Lung microvascular endothelial cell (primary cell): ENCODE measurements at places on chromosomes 5 and 9.

- DNase-seq, result no peak
Observed at GRCh38 chr9:8206720-8207119, 407.1 kb upstream of the DMAC1 start.

DNA sequence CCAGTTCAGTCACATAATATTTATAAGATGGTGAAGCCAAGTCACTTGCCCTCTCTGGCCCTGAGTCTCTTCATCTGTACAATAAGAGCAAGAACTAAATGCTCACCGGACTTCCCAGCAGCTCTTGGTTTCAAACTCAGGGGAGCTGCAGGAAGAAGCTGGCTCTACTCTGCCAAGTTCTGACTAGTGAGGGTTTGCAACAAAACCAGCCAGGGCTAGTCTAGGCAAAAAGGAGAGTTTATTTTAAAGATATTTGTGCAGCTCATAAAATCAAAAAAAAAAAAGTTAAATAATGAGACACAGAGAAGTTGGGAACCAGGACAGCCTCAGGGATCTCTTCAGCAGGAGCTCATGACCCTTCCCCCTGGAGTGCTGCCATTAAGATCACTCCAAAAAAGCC is 107.3 kb downstream of the DOCK2 start:
- no peak for DNase-seq

- DNase-seq, result no peak
Observed at GRCh38 chr5:83066548-83067110, 10.6 kb downstream of the TMEM167A start.

DNA sequence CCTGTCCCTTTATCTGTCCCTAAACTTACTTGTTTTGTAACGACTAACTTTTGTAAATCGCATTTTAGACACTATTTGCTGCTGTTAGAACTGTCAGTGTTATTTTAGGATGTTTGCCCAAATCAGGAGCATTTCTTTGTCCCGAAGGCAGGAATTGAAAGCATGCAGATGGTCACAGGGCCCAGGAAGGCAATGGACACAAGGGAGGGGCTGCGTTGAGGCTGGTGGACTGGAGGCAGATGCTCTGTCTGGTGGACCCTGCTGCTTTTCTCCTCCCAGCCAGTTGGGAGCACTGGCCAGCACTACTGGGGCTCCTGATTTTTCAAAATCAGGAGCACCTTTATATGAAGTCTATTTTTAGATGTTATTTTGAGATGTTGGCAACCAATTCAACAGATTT is 31.7 kb downstream of the DOCK2 start:
- DNase-seq, result peak; percentile 35

DNA sequence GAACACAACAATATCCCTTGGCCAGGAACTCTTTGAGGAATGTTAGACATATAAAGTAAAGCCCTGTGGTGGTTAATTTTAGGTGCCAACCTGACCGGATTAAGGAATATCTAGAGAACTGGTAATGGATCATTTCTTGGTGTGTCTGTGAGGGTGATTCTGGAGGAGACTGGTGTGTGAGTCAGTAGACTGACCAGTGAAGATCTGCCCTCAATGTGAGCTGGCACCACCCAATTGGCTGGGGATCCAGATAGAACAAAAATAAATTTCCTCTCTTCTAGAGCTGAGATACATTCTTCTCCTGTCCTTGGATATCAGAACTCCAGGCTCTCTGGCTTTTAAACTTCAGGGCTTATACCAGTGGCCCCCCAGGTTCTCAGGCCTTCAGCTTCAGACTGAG is 56.2 kb upstream of the TNPO1 start:
- no peak for DNase-seq

- DNase-seq, result peak; percentile 70
Observed at GRCh38 chr9:14383294-14383693, 69.4 kb upstream of the NFIB start.

- DNase-seq, result no peak
Observed at GRCh38 chr5:172622091-172623046, 18.7 kb upstream of the NEURL1B start.

- DNase-seq, result no peak
Observed at GRCh38 chr5:79716839-79717238, 27.2 kb downstream of the CMYA5 start.

DNA sequence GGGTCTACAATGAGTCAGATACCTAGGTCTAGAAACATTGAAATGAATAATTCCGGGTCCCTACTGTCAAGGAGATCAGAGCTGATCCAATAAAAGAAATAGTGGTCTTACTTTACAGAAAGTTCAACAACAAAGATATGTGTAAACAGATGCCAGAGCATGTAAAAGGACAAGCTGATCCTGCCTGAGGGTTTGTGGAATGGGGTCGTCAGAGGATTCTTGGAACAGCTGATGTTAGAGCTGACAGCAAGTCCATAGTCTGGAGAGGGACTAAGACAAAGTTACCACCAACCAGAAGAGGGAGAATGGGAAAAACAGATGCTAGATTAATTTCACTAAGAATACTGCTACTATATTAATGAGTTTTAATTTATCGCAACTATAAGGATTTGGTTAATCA is 71.5 kb downstream of the FREM1 start:
- DNase-seq, result no peak

GRCh38 chr9:124877021-124877782 is 15.3 kb downstream of the ARPC5L start:
- DNase-seq, result no peak

GRCh38 chr9:126366366-126367011 is 39.9 kb downstream of the MVB12B start:
- no peak for DNase-seq

GRCh38 chr5:102511666-102512065 is 12.9 kb upstream of the SLCO6A1 start:
- DNase-seq, result peak; percentile 36

GRCh38 chr5:51685419-51685818 is 302.2 kb downstream of the ISL1 start:
- DNase-seq, result no peak

- DNase-seq, result no peak
Observed at GRCh38 chr5:79850941-79851340, 140.1 kb downstream of the MTX3 start.

GRCh38 chr5:78237911-78238310 is 56.6 kb downstream of the AP3B1 start:
- DNase-seq, result no peak

DNA sequence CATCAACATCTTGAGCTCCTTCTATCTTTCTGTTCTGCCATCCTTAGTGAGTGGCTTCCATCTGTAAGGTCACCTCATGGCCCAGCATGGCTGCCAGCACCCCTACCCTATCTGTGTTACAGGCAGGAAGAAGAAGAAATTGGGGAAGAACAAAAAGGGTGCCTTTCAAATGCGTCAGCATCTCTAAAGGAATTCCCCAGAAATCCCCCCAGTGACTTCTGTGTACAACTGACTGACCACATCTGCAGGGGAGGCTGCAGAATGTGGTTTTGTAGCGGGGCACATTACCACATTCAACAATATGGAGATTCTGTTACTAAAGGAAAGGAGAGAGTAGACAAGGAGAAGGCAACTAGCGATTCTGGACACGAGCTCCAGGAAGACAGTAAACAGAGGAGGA is 40.1 kb downstream of the ALG2 start:
- no peak for DNase-seq

- no peak for DNase-seq
Observed at GRCh38 chr9:133275105-133276000, at the start of gene ABO. Gene ABO, minus strand, starts transcription at chr9:133275201.

DNA sequence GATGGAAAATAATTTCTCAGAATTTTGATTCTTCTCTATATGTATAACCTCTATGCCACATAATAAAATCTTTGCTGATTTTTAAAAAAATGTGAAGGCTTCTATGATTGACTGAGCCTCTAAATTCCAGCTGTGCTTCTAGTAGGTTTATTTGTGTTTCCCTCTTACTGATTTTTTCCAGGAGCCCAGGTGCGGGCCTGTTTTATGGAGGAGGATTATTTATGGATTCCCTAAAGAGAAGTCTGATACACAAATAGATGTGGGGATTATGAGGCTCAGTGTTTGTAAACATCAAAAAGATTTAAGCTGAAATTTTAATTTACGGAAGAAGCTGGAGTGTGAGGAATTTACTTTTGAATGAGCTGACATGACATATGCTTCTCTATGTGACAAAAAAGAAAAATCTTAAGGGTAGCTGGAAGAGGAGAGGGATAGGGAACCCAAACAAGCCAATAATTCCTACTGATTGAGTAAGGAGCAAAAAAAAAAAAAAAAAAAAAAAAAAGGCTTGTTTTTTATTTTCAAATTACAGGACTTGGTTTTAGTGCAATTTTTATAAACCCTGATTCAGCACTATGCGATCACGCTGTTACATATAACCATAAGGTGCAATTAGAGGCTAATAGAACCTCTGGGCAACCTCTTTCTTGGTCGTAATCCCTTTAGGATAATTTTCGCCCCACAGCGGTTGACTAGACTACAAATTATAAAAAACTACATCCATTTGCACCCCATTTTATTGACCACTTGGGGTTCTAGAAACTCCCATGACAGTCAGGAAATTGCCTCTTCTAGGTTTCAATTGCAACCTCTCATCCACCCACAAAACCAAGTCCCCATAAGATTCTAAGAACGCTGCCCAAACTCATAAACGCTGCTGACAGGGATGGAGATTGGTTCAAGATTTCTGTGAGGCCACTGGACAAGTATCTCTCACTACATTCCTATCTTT is 44.4 kb upstream of the RAI14 start:
- no peak for DNase-seq

DNA sequence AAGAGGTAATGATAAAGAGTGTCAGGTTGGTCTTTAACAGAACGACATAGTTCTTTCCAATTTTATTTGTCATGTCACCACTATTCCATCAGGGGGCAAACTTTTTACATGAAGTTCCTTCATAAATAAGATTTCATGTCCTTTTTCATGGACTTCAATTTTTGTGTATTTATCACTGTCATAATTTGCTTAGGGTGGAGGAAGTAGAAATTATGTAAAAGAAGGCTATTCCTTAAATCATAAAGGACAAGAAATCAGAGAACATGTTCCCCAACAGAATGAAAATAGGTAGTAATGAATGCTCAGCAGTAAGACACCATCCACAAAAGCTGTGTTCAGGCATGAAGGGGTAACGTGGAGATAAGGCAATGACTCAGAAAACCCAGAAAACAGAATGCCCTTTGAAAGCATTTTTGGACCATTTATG is 72.7 kb downstream of the ZFAND5 start:
- DNase-seq, result peak; percentile 66

DNA sequence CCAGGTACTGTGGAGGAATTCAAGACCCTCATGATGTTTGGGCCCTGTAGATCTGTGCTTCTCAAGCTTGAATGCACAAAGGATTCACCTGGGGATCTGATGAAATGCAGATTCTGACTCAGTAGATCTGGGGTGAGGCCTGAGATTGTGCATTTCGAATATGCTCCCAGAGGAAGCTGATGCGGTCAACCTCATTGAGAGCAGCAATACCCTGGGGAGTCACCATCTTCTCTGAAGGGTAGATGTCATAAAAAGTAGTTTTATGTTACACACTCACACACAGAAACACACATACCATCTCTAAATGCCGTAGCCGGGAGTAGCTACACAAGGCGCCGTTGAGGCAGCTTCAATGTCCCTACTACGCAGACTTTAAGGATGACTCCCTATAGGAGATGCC is 55.8 kb upstream of the CPEB4 start:
- DNase-seq, result no peak

DNA sequence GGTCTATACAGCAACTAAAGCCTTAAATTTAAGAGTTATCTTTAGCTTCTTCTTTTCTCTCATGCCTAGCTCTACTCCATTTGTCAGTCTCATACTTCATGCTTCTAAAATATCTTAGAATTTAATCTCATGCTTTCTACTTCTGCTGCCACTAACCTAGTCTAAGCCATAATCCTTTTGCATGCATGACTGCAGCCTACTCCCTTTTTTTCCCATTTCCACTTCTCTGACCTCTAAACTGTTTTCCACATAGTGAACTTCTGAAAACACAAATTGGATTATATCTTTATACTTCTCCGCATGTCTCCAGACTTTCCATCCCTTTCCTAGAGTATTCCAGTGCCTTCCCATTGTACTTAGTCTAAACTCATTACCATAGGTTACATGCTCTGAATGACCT is 193.0 kb downstream of the XRCC4 start:
- DNase-seq, result no peak

- no peak for DNase-seq
Observed at GRCh38 chr5:33905381-33905780, 13.6 kb upstream of the ADAMTS12 start.

GRCh38 chr9:137671721-137672120 is 52.9 kb downstream of the EHMT1 start:
- no peak for DNase-seq

DNA sequence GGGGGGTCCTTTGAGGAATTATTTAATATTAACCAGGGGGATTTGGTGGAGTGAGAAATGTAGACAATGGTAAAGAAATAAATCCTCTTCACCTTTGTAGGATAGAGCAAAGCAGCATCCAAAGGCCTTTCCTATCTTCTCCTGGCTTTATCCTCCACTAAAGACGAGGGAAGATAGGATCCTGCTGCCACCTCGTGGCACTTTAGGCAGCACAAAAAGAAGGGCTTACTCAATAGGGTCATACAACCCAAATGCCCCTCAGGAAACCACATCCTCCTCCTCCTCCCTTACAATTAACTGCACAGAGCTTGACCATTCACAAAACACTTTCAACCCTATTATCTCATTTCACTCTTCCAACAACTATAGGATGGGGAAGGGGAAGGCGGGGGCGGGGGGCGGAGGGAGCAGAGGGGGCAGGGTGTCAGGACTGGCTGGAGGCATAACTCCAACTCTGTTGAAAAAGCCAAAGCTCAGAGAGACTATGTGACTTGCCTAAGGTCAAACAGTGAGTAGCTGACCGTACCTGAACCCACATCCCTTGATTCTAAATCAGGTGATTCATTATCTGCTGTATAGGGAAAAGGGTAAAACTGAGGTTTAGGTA is 45.4 kb upstream of the MYOT start:
- DNase-seq, result peak; percentile 52

DNA sequence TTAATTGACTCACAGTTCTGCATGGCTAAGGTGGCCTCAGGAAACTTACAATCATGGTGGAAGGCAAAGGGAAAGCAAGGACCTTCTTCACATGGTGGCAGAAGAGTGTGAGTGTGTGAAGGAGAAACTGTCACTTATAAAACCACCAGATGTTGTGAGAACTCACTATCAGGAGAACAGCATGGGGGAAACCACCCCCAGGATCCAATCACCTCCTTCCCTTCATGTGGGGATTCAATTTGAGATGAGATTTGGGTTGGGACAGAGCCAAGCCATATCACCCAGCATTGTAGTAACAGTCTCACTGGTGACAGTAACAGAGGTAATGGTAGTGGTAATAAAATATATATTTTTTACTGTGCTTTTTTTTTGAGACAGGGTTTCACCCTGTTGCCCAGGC is 18.1 kb downstream of the ZBTB5 start:
- no peak for DNase-seq

GRCh38 chr5:120368923-120369715 is 95.0 kb upstream of the PRR16 start:
- no peak for DNase-seq

GRCh38 chr5:151596828-151597539 is 5.9 kb upstream of the FAT2 start:
- DNase-seq, result no peak

GRCh38 chr5:119275146-119275545 is 80.7 kb upstream of the TNFAIP8 start:
- no peak for DNase-seq
